ENCODE measurements at places on chromosomes 7 and 10.

DNA sequence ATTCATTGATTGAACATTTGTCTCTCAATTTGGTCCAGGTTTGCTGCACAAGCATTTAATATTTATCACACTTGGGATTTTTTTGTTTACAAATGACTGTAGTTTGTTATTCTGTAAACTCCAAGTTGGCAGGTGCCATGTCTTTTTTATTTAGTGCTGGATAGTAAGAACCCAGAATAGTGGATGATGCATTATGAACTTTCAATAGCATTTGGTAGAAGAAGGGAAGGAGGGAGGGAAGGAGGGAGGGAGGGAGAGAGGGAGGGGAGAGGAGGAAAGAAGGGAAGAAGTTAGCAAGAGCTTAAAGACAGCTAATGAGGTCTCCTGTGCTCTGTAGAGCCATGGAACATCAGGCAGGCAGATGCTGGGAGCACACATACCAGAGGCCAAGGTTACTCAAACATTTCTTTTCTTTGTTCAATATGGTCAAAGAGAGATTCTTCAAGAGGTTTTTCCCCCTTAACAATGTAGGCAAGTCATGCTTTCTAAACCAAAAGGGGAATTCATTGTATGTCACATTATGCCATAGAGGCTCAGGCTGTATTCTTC lies 25.8 kb upstream of the PDK4 start:
- DNase-seq, result no peak

- DNase-seq, result no peak
These were observed 233.0 kb upstream of the ZNF32 start for GRCh38 chr10:43881657-43882056.

- no peak for DNase-seq
These were observed 79.5 kb upstream of the INSYN2A start for GRCh38 chr10:127275793-127276450.

- no peak for DNase-seq
These were observed 839.9 kb downstream of the CCSER2 start for GRCh38 chr10:85168243-85168642.

- DNase-seq, result no peak
These were observed 217.6 kb downstream of the TCERG1L start for GRCh38 chr10:131093795-131094366.

GRCh38 chr10:10397906-10398305 lies 619.8 kb upstream of the CELF2 start:
- DNase-seq, result no peak

GRCh38 chr7:107659666-107660065 lies 962 bp upstream of the SLC26A4 start:
- no peak for DNase-seq

GRCh38 chr10:132443605-132443982 lies 46.6 kb downstream of the PWWP2B start:
- no peak for DNase-seq

DNA sequence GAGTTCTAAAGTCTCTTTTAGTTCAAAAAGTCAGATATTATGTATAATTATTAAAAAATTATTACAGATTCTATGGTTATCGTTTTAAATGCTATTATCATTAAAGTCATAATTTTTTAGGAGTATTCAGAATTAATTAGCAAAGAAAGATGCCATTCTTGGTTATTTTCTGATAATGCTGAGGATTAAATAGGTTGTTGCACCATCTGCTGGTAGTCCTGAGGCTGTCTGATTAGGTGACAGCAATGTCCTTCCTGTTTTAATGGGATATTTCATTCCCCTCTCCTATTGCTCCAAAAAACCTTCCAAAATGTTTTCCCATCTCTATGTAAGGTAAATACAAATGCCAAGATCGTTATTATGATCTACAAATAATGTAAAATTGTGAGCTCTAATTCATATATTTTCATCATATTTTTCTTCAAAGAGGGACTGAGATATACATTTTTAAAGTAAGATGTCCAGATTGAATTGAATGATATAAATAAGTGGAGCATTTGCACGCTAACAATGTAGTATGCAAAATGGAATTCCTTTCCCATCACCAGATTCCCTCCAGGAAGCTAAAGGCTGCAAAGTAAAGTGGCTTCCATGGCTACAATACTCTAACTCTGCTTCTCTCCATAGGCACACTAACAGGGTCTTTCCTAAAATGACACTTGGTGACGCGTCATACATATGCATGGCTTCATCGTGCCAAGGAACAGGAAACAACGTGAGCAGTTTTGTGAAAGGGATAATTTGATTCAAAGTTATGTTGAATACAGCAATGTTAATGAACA lies 58.8 kb upstream of the AKR1E2 start:
- no peak for DNase-seq

DNA sequence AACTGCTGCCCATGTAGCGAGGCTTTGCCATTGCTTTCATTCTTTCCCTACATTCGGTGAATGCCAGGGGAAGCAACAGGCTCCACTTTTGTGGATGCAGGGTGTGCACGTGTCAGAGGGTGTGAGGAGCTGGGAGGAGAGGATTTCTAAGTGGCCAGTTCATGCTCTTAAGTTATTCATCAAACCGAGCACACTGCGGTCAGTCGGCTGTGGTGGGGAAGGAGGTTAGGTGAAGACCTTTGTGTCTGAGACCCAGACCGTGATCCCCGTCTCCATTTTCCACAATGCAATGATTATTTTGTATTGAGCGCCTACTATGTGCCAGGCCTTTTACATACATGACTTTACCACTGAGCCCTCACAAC lies 438.6 kb upstream of the GALNT17 start:
- DNase-seq, result no peak

GRCh38 chr10:118873091-118873737 lies 118.4 kb upstream of the CACUL1 start:
- DNase-seq, result no peak

- no peak for DNase-seq
These were observed 3.1 kb downstream of the PLAU start for GRCh38 chr10:73914036-73914435.

GRCh38 chr10:66277481-66277880 lies 648.4 kb upstream of the LRRTM3 start:
- DNase-seq, result no peak

- DNase-seq, result no peak
These were observed 59.3 kb upstream of the VWC2 start for GRCh38 chr7:49714182-49714581.

DNA sequence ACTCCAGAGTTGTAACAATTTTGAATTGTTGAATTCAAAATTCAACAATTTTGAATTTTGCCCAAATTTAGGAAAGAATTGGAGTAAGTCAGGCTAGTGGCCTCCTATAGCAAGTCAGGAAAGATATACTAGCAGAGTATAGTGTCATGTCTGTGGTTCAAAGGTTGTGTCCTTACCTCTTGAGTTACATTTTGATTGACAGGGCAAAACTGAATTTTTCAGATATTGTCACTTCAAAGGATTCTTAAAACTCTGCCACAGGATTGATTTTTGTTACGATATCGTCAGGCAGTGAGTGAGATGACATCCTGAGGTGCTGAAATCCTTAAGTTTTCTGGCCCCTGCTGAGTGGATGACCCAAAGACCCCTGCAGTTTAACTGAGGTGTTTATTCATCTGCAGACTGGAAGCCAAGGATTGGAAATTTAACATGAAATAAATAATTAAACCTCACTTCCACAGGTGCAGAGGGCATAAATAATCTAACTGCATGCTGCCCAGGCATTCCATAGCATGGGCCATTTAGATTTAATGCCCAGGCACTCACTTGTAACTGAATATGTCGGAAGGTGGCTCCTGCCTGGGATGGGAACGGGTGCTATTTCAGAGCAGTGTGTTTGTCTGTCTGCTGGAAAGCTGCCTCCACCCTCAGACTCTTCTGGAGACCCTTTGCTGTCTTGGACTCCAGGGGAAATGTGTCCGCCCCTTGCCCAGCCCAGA lies 50.8 kb downstream of the RBM20 start:
- no peak for DNase-seq

DNA sequence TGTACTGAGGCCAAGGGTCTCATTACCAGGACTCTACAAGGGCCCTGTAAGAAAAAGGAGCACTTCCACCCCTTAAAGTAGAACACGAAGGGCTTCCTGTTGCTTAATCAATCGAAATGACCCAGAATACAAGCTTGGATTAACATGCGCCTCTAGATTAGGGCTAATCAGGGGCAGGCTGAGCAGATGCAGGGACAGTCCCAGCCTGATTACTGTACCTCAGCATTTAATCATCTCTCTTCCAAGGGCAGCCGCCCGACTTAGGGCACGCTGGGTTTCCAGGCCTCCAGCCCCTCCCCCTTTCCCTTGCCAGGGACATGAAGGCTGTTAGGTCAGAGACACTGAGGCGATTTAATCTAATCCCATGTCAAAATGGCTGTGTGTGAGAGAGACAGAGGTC lies 138.6 kb downstream of the NRF1 start:
- no peak for DNase-seq

- no peak for DNase-seq
These were observed 2.5 kb downstream of the MAD1L1 start for GRCh38 chr7:2230226-2230625.

GRCh38 chr10:5625992-5626777 lies 40.2 kb downstream of the ASB13 start:
- DNase-seq, result no peak

- DNase-seq, result no peak
These were observed 22.5 kb downstream of the ZEB1 start for GRCh38 chr10:31341552-31341951.

GRCh38 chr7:100545360-100546128 lies 6.5 kb downstream of the AGFG2 start:
- no peak for DNase-seq

DNA sequence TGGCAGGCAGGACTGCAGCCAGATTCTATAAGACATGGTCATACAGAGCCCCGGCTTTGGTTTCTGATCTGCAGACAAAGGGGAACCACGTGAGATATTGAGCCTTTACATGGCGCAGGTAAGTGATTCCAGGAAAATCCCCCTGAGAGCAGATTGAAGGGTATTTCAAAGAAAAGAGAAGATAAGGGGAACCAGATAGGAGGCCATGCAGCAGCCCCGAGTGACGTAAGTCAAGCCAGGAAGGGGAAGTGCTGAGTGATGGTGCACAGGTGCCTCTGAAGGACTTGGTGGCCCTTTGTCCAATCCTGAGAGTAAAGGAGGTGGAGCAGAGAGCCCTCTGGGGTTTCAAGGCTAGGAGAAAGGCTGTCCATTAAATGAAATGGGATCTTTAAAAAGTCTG lies 329.0 kb downstream of the ACTR3B start:
- DNase-seq, result no peak

DNA sequence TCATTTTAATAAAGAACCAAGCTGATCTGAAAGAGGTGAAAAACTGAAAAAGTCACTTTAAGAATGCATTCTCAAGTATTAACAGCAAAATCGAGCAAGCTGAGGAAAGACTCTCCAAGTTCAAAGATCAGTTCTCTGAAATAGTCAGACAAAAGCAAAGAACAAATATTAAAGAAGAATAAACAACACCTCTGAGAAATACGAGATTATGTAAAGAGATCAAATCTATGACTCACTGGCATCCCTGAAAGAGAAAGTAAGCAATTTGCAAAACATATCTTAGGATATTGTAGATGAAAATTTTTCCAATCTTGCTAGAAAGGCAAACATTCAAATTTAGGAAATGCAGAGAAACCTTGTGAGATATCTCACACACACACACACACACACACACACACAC lies 138.4 kb upstream of the HGF start:
- DNase-seq, result no peak
